Chondrocyte (in vitro differentiated cells): ENCODE measurements at places on chromosomes 16 and 17. TPM values are rescaled to one million over a fixed set of nuclear protein-coding genes. Genes with fewer than 3 reads are reported as not detected.

Gene ACSM2A
- total RNA-seq, result 0.21 TPM in 1 of 3 replicates, not detected in the others

Gene C16orf54
- not detected in 3 replicates for total RNA-seq

DNA sequence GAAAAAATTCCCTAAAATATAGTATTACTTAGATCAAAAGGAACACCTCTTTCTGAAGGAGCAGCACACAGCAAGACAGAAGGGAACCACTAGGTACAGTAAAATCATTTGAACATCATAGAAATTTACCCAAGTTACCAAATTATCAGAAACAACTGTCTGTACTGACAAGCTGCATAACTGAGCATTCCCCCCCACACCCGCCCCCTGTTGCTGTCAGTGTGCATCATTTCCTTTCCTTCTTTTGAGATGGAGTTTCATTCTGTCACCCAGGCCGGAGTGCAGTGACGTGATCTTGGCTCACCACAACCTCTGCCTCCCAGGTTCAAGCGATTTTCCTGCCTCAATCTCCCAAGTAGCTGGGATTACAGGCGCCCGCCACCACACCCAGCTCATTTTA is 120.7 kb downstream of the TRIM37 start:
- no peak for DNase-seq

Gene KRT25
- not detected in 3 replicates for total RNA-seq

Gene WFDC1
- total RNA-seq, result 3.5 to 5.7 TPM (median 5.6 TPM) in 3 replicates

DNA sequence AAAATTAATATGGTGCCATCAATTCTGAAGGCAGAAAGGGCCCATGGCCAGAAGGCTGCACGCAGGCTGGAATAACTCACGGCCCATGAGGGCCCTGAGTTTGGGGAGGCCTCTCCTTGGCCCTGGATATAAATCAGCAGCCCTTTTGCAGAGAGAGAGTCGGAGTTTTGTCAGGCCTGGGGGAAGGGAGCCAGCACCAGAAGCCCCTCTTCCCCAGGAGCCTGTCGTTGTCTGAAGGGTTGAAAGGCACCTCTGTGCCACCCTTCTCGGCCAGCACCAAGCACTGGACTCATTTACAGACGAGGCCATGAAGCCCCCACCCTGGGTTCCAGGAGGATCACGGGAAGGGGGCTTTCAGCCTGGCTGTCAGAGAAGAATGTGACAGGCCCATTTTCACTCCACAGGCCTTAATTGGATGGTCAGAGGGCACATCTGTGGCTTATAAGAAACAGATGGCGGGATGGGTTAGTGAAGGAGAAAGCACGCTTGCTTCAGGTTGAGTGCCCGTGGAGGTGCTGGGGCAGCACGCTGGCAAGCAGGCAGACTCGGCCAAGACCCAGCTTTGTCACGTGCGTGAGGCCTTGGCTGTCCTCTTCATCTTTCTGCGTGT is 140.6 kb downstream of the CLEC16A start:
- DNase-seq, result no peak
